Glomerular endothelial cell (primary cell): ENCODE measurements at places on chromosomes 2 and 18.

DNA sequence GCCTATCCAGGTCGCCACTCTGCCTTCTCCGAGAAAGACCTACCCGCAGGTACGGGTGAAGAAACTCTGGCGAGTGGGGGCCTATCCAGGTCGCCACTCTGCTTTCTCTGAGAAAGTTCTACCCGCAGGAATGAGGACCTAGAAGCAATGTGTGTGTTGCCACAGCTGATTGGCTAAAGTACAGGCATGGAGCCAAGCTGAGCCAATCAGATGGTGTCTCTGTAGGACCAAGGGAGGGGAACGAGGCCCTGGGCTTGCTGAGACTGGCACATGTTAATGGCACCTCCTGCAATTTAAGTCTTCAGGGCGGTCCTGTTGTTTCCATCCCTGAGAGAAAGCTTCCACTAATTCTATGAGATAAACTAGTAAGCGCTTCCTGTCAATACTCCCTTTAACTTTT lies 82.3 kb downstream of the KCTD1 start:
- no peak for DNase-seq

- DNase-seq = no peak
These were observed 118.6 kb downstream of the PARD3B start for GRCh38 chr2:204663816-204664425.

- DNase-seq = no peak
These were observed 16.4 kb downstream of the TNS1 start for GRCh38 chr2:217986256-217986961.

- no peak for DNase-seq
These were observed 177.4 kb downstream of the TMEM182 start for GRCh38 chr2:102939207-102939606.

DNA sequence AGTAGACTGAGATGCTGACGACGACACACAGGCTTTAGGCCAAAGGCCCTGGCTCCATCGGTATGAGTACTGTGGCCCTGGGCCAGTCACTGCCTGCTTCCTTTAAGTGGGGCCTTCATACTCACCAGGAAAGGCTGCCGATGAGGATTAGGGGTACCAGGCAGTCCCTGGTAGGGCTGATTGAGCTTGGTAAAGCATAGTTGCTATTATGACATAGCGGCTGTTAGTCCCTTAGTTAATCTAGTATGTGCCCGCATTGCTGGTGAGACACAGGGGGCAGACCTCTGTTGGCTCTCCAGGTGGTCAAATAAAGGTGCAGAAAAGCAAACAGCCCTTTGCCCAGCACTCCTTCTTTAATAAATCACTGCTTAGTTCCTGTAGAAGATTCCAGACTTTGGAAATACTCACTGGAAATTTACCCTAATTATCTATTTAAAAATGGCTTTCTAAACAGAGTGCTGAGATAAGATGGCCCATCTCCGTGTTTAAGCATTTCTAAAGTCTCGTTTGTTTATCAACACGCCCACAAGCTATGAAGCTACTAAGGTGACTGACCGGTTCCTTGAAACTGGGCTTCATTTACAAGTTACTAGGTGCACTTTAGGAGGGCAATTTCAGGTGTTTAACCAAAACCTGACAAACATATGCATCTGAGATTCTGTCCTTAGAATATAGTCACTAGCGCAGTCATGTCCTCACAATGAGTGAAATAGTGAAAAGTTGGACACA lies 8.7 kb upstream of the BIN1 start:
- DNase-seq = no peak

GRCh38 chr18:8957731-8958130 lies 144.8 kb upstream of the NDUFV2 start:
- no peak for DNase-seq

DNA sequence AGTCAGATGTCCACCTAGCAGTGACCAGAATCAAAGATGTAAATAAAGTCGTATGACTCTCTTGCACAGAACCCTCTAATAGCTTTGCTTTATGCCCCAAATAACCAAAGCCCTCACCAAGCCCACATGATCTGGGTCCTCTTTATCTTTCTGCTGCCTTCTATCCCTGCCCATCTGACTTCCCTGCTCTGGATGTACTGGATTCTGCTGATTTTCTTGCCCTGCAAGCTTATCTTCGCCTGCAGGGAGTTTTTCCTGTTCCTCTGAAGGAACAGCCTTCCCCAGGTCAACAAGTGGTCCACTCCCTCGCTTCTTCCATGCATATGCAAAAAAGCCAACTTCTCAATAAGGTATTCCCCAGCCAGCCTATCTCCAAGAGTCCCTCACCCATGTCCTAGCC lies 18.7 kb downstream of the IL36B start:
- DNase-seq = no peak

GRCh38 chr18:45689396-45689795 lies 34.6 kb upstream of the SLC14A1 start:
- no peak for DNase-seq

DNA sequence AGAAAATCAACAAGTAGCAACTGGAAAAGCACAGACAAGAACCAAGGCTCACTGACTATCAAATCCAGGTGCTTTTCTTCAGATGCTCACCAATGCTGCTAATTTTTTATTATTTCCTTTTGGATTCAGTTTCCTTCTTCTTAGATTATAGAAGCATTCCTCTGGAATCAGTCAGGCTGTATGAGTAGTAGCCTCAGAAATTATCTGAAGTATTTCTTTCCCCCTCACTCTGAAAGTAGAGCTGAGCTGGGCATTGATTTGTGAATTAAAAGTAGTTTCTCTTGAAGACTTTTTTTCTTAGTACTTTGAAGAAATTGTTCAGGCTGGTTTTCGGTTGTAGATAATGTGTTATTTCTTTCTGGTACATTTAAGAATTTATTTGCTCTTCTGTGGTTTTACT lies 273.7 kb downstream of the NOL4 start:
- DNase-seq = no peak

- no peak for DNase-seq
These were observed 92.2 kb downstream of the DPP4 start for GRCh38 chr2:161981679-161982250.

- DNase-seq = no peak
These were observed 86.3 kb upstream of the EFEMP1 start for GRCh38 chr2:56009758-56010458.

DNA sequence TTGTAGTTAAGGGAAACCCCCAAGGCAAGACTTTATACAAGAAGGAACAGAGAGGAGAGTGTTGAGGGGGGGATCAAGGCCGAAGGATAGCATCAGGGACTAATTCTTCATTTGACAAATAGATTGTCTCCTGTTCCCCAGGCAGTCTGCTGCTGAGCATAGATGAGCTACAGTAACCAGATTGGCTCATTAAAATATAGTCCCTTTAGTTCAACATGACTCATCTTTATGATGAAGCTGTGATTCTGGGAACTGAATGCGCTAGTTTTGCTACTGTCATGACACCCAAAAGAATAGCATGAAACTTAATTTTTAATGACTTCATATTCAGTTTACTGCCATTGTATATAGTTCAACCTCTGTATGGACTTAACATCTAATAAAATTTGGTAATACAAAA lies 35.5 kb downstream of the TMEFF2 start:
- DNase-seq = no peak

DNA sequence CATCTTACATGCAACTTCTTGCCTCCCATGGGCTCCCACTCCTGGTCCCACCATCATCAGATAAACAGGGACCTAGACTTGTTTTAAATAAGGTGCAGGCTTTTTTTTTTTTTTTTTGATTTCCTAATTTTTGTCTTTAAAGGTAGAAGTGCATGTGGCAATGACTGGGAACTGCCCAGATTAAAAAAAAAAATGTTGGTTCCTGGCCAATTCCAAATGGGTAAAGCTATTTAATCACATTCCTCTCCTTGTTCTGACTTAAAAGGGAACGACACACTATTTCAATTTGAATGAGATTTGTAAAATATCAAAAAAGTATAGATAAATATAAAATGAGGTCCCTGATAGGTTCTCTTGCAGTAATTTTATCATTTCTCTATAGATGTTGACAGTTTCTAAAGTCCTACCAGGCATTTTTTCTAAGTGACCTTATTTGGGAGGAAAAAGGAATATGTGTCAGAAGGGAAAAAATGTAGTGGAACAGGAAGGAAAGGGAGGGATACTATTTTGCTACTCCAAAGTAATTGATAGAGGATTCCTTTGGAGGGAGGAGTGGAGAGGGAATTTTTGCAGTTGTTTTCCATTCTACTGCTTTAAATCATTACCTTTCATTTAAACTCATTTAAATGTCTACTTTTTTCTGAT lies 43.3 kb downstream of the DDX1 start:
- no peak for DNase-seq
